Camera-type eye (tissue), 1 donor: ENCODE measurements at places on chromosomes 1 and 21. TPM values are rescaled to one million over a fixed set of nuclear protein-coding genes. Genes with fewer than 3 reads are reported as not detected.

Gene CNN3
- 279 TPM for total RNA-seq

Gene TMEM69
- total RNA-seq: 16.4 TPM

Gene FABP3
- 27.0 TPM for total RNA-seq

Gene ERG
- 13.6 TPM for total RNA-seq

Gene CFHR1
- total RNA-seq: not detected

Gene FAM43B
- 2.0 TPM for total RNA-seq

Gene LRRC39
- total RNA-seq: 68.0 TPM

Gene BNIPL
- 9.5 TPM for total RNA-seq

Gene CLCNKB
- 0.55 TPM for total RNA-seq
